PC-9 (cell line): ENCODE measurements at places on chromosomes 13 and 19.

DNA sequence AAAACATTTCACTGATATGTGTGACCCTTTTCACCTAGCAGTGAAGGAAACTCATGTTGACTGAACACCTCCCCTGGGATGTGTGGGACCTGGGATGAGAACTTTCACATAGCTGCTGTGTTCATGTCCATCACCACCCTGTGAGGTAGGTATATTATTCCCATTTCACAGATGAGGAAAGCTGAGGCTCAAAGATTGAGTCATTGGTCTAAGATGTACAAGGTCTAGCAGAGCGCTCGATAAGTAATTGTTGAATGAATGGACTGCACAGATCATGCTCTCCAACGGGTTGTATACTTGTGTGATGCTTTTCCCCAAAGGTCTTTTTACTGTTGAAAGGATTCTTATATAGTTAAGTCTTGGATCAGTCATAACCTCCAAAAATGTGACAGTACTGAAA, 75.6 kb upstream of the TSC22D1 start:
- no peak for DNase-seq

GRCh38 chr19:44539236-44539826, 9.9 kb upstream of the CEACAM20 start:
- no peak for DNase-seq

DNA sequence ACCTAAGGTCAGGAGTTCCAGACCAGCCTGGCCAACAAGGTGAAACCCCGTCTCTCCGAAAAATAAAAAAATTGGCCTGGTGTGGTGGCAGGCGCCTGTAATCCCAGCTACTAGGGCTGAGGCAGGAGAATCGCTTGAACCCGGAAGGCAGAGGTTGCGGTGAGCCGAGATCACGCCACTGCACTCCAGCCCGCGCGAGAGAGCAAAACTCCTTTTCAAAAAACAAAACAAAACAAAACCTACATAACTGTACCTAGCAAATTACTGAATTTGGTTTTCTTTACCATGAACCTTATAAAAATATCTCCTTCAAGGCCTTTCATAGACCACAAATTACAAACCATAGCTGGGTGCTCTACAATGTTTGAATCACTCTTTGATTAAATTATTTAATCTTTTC, 760 bp downstream of the ZNF91 start:
- peak; percentile 20 for DNase-seq

DNA sequence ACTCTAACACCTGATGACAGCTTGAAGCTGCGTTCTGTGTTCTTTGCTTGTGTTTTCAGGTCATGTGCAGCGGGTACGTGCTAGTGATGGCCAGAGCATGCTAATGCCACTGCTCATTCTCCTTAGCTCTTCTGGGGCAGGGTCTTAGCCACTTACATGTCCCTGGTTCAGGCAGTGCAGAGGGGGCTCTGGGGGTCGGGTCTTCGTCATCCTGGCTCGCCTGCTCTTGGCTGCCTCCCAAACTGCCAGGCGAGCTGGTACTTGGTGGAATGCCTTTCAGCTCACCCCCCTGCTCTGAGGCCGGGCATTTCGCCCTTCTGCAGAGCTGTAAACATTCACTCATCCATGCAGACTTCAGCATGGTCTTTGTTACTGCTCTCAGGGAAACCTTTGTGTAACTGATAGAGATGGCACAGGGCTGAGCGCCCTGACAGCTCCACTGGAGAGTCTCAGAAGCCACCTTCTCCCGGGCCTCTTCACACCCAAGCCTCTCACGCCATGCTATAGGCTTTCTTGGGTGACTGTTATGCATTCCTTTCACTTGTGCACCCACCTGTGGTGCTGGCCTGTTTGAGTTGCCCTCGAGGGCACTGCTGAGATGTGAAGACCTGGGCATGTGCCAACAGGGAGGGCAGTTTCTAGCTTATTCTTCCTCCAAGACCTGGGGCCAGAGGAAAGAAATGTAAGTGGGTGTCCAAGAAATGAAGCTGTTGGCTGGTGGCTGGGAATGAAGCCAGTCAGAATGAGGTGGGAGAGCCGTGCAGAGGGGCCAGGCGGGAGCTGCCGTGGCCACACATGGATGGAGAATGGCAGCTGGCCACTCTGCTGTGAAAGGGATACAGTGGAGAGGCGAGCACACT, 24.4 kb downstream of the FAM124A start:
- DNase-seq, result no peak

GRCh38 chr13:81350056-81350455, 1009.1 kb upstream of the SPRY2 start:
- no peak for DNase-seq

- no peak for DNase-seq
These were observed 8.4 kb downstream of the FAM124A start for GRCh38 chr13:51230477-51231105.

- no peak for DNase-seq
These were observed 40.0 kb downstream of the PIN1 start for GRCh38 chr19:9875031-9875627.

GRCh38 chr13:20489185-20489820, 36.4 kb downstream of the CRYL1 start:
- peak; percentile 61 for DNase-seq

DNA sequence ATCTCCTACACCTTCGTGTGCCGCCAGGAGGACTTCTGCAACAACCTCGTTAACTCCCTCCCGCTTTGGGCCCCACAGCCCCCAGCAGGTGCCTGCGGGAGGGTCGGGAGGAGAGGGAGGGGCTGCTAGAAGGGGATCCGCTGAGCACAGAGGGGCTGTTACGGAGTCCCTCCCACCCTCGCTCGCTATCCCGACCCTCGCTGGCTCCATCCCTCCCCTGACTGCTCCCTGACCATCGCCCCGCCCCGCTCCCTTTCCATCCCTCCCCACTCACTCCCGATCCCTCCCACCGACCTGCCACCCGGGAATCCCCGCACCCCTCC, 780 bp downstream of the CD177 start:
- DNase-seq, result no peak

GRCh38 chr19:49109569-49110233, 4.5 kb upstream of the LIN7B start:
- DNase-seq, result no peak

GRCh38 chr13:27783111-27783510, 9.2 kb upstream of the GSX1 start:
- DNase-seq, result peak; percentile 31

GRCh38 chr19:16338470-16339360, 14.1 kb downstream of the KLF2 start:
- DNase-seq, result peak; percentile 93

GRCh38 chr13:100280681-100281080, 191.8 kb downstream of the PCCA start:
- DNase-seq, result no peak

DNA sequence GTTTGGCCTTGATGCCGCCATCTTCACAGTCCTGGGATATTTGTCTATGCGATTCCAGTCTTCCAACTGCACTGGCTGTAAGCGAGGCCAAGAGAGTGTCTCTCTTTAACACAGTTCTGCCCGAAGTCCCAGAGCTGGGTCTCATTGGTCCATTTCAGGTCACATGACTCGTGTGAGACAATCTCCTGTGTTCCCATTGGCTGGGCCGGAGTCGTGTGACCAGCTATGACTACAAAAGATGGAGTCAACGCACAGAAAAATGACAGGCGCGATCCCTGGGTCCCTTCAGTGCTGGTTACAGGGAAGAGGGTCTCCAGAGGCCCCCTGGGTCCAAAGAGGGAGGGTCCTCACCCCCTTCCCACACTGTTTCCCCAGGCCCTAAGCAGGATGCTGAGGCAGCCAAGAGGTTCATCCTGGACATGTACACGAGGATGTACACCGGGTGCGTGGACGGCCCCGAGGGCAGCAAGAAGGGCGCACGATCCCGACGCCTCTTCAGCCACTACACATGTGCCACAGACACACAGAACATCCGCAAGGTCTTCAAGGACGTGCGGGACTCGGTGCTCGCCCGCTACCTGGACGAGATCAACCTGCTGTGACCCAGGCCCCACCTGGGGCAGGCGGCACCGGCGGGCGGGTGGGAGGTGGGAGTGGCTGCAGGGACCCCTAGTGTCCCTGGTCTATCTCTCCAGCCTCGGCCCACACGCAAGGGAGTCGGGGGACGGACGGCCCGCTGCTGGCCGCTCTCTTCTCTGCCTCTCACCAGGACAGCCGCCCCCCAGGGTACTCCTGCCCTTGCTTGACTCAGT, 15.9 kb upstream of the S1PR4 start:
- DNase-seq, result no peak

- no peak for DNase-seq
These were observed 21.4 kb downstream of the WDFY2 start for GRCh38 chr13:51605698-51606097.

GRCh38 chr19:19256072-19256969, 16.8 kb downstream of the TM6SF2 start:
- DNase-seq, result peak; percentile 10

GRCh38 chr19:10520652-10521318, 3.5 kb upstream of the S1PR5 start:
- DNase-seq, result peak; percentile 54

DNA sequence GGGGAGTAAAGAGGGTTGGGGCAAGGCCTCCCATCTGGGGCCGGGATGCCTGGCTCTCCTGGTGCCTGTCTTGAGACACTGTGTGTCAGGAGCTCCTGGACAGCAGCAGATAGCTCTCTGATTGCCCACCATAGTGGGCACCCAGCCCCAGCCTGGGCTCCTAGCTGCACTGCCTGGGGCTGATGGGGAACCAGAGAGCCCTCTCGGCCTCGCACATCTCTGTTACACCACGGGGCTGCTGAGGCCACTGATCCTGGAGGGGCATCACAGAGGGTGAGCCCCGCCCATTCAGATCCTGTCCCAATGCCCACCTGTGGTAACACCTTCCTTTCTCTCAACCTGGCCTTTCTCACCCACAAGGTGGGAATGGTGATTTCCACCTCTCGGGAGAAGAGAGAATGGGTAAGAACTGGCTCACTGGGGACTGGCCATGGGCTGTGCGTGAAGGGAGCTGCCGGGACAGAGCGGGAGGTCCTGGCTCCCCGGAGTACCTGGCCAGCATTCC, 135.9 kb downstream of the URI1 start:
- no peak for DNase-seq

DNA sequence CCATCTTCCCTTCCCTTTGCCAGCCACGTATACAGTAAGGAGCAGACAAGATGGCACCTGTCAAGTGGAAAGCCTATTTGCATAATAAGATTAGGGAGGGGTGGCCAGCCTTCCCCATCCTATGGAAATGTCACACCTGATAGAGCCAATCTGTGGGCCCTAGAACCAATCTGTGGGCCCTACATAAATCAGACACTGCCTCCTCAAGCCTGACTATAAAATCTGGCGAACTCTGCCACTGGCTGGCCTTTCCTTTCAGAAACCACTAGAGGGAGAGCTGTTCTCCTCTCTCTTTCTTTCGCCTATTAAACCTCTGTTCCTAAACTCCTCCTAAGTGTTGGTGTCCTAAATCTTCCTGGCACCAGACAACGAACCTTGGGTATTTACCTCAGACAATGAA, 231.5 kb upstream of the KLHL1 start:
- DNase-seq, result peak; percentile 2

- DNase-seq, result no peak
These were observed 930.8 kb downstream of the SLITRK5 start for GRCh38 chr13:88601949-88602348.

DNA sequence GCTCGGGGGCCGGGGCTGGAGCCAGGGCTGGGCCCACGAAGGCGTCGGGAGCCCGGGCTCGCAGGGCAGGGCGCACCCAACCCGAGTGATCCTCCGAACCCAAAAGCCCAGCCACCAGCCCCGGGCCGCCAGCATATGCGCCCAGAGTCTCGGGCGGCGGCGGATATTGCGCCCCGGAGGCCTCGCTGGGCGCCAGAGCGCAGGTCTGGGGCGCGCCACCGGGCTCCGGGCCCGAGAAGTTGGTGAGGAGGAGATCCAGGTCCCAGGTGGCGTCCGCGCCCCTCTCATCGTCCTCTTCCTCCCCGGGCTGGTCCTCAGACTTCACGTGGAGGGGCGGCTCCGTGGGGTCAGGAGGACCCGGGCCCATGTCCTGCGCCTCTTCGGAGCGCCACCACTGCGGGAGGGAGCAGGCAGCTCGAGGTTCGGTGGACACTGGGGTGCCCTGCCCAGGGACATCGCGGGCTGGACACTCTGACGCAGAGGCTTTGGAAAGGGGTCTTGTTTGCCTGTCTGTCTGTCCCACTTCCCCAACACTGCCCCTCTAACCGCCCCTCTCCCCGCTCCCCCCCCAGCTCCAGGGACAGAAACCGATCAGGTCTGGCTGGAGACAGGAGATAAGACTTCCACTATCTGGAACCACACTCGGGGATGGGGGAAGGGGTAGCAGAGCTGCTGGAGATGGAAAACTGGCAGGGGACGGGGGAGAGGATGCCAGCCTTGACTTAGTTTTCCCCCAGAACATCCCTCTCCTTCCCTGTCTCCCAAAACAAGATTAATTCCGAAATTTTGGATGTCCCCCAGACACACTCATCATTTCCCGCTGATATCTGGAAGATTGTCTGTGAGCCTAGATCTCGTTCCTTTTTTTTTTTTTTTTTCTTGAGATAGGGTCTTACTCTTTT, 1.0 kb downstream of the KLF1 start:
- no peak for DNase-seq
